ENCODE measurements at places on chromosomes 16 and 17. TPM values are rescaled to one million over a fixed set of nuclear protein-coding genes. Genes with fewer than 3 reads are reported as not detected.

DNA sequence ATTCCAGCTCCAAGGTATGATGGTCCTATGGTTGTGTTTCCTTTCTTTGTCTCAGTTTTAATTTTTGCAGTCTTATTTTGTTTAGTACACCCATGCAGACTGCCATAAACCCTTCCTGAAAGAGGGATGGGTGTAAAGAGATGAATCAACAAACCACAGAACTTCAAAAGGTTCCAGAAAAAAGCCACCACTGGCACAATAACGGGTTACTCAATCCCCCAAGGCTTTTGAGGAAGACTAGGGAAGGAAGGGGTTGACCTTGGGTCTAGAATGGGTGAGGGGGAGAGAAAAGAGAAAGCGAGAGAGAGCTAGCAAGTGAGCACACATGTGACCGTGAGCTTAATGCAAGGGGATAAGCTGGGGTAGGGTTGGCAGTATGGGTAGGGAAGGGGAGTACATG, 168.1 kb downstream of the XYLT1 start:
- DNase-seq = no peak

CYBA gene
- 47.8 TPM for polyA plus RNA-seq

CXCL16 gene
- 18.4 TPM for polyA plus RNA-seq

DNA sequence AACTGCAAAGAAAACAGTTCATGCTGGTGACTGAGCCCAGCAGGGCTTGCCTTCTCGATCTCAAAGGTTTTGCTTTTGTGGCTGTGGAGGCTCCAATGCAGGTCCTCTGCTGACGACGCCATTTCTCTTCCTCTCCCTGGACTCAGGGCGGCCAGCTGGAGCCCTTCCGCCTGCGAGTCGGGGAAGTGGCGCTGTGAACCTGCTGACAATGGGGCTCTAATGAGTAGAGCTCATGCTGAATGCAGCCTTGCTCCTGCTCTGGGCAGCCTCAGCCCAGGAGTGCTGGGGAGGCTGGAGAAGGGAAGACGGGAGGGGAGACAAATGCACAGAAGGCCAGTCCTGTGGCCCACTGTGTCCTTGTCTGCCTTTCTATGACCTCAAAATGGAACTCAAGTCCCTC, 43.8 kb downstream of the VAC14 start:
- no peak for DNase-seq

DNA sequence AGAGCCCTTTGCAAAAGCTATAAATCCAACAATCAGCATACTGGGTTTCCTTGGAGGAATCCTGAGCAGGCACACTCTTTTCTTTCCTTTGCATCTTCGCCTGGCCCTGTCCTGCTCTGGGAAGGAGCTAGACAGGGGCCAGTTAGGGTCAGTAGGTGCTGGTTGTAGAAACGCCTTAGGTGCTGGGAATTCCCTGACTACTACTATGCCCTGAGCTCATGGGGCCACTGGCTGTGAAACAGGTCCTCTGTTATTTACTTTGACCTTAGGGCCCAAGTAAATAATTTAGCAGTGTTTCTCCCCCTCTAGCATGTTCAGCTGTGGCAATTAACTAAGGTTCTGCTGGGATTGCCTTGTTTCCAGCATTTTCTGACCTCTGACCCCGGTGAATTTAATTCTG, 15.8 kb upstream of the WSCD1 start:
- no peak for DNase-seq

DNA sequence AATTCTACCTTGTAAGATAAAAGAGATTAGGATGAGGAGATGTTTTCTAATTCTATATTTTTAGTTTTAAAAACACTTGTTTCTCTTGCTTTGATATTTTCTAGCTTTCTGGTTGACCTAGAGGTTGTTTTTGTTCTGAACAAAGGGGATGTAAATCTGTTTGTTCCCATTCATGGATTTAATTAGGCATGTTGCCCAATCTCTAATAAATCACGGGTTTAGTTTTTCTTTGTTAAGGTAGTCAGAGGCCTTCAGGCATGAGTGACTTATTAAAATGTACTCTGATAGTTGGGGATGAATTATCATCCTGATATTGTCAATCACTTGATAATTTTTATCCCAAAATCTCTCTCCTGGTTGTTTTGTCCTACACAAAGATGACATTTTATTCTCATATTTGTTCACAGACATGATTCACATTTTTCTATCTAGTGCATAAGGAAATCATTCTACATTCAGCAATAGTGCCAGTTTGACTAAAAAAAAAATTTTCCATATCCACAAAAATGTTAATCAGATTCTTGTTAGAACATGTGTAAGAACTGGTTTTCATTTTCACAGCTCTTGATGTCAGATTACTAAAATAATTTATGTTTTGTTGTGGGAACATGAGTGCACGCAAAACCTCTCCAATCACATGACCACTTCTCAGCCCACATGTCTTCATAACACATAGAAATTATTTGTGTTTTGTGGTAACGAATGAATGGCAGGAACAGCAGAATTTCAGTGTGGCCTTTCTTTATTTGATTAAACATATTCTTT, 95.7 kb upstream of the AKTIP start:
- DNase-seq = no peak

GP1BA gene
- 3.2 TPM for polyA plus RNA-seq

DNA sequence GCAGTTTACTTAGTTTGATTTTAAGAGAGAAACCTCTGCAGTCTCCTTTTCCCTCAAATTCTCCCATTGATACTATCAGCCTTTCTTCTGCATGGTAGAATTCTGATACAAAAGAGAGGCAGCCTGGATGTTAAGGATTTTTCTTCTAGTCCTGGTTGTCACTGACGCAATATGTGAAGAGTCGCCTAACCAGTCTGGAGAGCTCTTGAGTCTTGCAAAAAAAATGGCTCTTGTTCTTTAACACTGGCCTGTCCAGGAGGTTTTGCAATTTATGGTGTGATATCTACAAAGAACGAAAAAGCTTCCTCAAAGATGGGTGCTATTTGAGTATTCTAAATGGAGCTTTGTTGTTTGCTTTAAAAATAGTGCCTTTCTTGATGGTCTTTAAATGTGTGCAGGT, 28.9 kb downstream of the COX10 start:
- DNase-seq = no peak

PCTP gene
- polyA plus RNA-seq = 22.5 TPM

- no peak for DNase-seq
Observed at GRCh38 chr17:59572301-59572924, 7.0 kb downstream of the DHX40 start.

PRDM7 gene
- 0.14 TPM for polyA plus RNA-seq

- peak; percentile 54 for DNase-seq
Observed at GRCh38 chr17:75645501-75645888, 12.3 kb downstream of the SMIM5 start.

GRCh38 chr17:45656527-45657181, 127.5 kb upstream of the CRHR1 start:
- no peak for DNase-seq

DNA sequence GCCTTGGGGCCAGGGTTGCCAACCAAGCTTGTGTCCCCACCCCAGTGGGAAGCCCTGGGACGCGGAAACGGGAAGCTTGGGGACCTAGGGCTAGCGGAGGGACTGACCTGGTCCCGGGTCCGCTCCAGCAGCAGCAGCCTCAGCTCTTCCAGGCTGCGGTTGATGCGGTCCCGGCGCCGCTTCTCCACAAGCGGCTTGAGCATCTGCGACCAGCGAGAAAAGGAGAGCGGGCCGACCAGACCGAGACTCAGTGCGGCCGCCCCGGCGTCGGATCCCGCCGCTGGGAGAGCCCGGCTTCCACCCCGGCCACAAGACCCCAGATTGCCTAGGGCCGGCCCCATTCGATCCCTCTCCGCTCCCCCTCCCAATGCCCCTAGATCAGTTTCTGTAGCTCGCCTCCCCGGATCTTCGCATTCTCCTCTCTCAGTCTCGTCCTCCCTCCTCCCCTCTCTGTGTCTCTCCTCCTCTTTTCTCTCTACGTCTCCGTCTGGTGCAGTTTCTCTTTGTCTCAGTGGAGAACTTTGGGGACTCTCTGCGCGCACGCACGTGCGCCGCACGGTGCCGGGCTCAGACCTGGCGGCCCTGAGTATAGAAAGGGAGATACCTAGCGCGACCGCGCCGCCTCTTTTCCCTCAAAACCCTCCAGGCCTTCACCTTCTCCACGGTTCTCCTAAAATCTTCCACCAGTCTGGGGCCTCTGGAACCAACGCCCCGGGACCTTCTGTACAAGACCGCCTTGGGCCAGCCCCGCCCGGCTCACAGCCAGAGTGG, 797 bp downstream of the HES7 start:
- no peak for DNase-seq

DNA sequence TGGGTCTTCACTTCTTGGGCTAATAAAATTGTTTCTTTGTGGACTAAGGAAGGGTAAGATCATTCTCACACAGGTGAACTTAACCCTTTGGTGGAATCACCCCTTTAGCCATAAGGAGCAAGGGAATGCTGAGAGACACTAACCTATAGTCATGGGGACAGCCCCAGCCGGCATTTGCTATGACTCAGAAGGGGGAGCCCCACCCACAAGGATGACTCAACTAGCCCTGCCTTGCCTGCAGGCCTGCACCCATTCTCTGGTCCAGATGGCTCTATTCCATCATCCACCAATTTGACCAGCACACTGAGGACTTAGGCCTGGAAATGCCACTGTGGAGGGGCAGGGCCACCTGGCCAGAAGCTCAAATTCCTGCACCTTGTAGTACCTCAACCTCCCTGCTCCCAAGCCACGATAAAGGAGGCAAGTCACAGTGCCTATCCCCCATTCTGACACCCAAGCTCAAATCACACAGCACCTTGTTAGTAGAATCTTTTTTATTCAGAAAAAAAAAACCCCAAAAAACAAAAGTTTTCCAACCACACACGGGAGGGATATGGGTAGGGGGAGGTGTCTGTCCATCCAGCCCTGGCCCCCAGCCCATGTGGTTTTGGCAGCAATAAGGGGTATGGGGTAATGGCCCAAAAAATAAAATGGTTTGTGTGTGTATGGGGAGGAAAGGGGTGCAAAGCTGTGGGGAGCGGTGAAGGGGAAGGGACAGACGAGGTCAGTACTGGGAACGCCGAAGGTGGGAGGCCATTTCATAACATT, 3.0 kb downstream of the PFN1 start:
- DNase-seq = no peak

DNA sequence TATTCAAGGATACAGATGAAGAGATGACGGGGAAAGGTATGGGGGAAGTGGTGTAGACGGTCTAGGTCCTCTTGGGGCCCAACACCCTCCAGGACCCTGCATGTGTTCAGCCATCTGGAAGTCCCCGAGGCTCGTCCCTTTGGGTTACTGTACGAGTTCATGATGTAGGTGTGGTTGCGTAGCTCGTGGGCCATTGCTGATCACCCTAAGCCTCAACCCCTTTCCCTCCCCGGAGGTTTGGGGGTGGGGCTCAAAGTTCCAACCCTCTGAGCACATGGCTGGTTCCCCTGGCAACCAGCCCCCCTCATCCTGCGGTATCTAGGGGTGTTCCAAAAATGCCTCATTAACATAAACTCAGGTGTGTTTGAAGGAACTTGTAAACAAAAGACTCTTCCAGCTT, 98.8 kb upstream of the METRNL start:
- DNase-seq = no peak

SCGB1C2 gene
- polyA plus RNA-seq = not detected

DNA sequence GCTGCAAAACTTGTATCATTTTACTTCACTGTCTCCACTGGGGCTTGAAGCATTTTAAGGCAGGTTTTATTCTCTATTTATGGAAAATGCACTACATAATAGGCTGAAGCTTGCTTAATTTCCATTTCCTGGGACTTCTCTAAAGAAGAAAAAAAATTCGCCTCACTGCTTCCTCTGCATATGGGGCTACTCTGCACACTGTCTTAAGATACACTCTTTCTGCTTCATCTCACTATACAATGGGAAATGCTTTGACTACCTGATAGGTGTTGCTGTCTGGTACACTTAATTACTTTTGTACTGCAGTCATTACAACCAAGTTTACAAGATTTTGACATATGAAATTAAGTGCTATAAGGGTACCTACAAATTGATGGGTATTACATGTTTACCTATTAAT, 466.0 kb downstream of the KCNJ18 start:
- no peak for DNase-seq

- no peak for DNase-seq
Observed at GRCh38 chr17:47192554-47192953, 3.5 kb upstream of the CDC27 start.

DNA sequence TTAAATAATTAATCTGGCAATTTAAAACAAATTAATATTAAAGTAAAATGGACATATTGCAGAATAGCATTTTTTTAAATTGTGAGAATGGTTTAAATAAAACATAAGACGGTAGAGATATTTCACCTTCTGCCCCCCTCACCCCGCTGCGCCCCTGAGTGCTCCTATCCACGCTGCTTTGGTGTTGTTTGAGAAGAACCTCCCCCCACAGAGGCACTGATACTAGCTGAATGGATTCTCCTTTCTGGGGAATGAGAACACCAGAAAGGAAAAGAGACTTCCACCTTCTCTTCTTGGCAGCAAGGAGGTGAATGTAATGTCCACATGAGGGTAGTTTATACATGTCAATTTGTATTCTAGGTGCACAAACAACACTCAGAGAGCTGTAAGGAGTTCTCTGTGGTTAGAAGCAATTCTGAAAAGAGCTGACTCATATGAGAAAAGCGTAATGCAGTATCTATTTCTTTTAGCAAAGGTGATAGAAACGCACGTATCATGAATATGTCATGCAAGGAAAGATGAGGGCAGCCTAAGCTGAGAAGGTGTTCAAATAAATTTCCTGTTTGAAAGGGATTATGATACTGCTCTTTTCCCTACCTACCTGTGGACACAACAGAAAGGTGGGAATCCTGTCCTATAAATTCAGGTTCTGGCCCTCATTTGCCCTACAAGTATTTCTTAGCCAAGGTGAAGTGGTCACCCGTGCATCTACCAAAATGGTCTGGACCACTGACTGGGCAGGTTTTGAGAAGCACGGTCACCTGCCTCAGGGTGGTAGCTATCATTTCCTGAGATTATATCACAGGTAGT, 126.9 kb downstream of the PARN start:
- DNase-seq = no peak

DNA sequence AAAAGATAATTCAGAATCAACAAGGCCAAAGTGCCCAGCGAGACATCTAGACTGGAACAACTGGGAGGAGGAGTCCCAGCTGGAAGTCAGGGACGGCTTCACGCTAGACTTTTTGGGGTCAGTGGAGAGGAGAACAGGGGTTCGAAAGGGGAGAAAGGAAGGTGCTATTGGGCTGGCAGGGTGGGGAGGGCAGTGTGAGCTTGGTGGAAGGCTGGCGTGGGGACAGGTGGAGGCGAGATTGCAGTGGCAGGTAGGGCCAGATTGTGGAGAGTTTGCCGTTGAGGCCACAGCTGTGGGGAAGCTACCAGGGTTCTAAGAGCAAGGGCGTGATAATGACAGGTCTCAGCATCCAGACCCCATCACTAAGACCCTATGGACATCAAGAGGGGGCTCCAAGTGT, 10.5 kb downstream of the SDK2 start:
- DNase-seq = no peak

GRCh38 chr16:69176033-69176800, 10.7 kb upstream of the SNTB2 start:
- no peak for DNase-seq

RASD1 gene
- polyA plus RNA-seq = 1.5 TPM

DNA sequence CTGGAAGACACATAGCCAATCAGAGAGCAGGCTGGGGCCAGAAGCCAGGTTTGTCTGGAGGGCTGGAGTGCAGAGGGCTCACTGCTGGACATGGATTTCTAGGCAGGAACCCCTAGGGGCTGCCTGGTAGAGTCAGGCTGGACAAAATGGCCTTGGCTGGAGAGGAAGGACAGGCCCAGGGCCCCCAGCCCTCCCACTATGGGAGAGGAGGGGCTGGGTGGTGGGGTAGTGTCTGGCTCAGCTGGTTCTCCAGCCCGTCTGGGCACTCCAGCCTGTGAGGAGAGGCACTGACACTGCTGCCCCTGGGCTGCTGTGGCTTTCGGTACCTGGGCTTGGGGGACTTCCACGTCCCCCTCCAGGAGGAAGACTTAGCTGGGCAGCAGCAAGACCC, 21.7 kb upstream of the DOK4 start:
- no peak for DNase-seq

COTL1 gene
- 155 TPM for polyA plus RNA-seq

GRCh38 chr17:57668332-57668731, 76.8 kb downstream of the CCDC182 start:
- no peak for DNase-seq
